NCI-H82 (cell line): ENCODE measurements at places on chromosomes 3 and 15.

DNA sequence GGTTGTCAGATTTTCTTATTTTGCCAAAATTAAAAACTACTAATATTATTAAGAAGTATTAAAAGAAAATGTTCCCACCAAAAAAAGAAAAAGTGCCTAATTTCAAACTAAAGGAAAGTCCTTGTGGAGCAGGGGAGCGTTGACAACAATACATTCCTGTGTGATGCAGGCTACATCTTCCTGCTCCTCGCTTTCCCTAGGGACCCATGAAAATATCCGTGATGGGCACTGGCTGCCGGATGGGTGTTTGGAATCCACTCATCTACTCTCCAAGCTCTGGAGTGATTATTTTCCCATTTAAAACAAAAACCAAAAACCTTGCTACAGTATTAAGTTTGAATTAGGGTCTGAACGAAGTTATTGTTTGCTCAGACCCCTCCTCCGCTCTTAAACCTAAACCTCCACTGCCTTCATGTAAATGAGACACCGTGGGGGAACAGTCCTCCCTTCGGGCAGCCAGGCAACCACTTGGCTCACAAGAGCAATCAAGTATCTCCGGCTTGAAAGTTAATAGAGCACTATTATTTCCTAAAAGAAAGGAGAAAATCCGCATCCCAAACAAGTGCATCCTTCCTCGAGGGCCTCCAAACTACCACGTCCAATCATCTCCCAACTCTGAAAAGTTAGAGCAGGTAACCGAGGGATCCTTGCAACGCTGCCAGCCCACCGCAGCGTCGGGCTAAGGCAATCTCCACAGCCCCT, 1.5 kb downstream of the ITGB5 start:
- peak; percentile 46 for DNase-seq

DNA sequence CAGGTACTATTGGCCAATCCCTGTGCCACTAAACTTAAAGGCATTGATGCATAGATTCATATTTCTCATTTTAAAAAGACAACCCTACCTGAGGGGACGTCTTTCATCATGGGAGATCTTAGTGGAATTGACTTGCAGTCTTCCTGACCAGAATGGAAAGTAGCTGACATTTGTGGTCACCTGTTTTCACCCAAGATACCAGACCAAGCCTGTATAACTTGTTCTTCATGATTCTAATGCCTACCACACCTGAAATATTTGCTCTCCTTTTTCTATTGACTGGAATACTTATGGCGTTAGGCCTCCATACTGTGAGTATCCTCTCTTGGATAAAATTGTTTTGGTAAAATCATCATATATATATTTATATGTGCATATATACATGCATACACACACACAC, 54.7 kb upstream of the XCR1 start:
- DNase-seq: no peak

DNA sequence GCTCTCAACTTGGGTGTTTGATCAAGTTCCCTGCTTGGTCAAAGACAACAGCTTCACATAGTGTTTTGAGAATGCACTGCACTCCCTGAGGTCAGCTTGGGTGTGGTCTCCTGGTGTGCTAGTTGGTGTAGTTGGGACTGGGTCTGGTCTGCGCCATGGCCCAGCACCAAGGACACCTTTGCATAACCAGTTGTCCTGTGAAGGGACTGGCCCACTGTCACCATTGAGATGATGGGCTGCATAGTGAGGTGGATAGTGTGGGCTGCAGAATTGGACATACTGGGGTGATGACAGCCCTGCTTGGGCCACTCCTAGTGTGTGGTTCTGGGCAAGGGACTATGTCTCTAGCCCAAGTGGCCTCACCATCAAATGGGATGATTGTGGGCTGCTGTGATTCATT, 9.5 kb downstream of the RPSA start:
- DNase-seq: peak; percentile 19

DNA sequence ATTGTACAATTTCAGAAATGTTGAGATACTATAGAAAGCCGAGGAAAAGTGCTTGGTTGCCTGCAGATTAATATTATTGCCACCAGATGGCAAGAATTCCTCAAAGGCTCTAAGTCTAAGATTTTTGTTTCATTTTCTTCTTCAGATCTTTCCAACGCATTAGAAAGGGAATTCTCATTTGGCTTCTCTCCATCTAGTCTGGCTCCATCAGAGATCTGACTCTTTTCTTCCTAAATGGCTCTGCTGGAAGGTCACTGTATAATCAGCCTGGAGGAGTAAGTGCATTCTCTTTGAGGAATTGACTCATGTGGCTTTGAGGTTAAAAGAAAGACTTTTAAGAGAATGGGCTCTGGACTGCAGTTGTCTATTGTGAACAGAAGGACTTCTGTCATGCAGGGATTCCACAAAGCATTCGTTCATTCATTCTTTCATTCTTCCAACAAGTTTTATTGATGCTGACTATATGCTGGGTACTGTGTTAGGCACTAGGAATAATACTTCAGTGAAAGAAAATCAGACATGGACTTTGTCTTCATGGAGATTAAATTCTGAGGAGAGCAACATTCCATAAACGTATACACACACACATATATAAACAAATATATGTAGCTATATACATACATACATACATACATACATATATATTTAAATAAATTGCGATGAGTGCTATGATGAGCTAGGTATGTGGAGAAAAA, 55.3 kb downstream of the SLC28A2 start:
- DNase-seq: peak; percentile 12
